Lung microvascular endothelial cell (primary cell): ENCODE measurements at places on chromosomes 1 and 21. TPM values are rescaled to one million over a fixed set of nuclear protein-coding genes. Genes with fewer than 3 reads are reported as not detected.
A peak's percentile ranks its signal among the peaks of the same experiment; 100 is the strongest.

- DNase-seq, result no peak
These were observed 21.7 kb upstream of the LRRC8B start for GRCh38 chr1:89502895-89503294.

- DNase-seq, result no peak
These were observed 26.7 kb downstream of the CFH start for GRCh38 chr1:196678510-196678884.

GRCh38 chr1:110050602-110051261, 16.3 kb downstream of the STRIP1 start:
- no peak for DNase-seq

DNA sequence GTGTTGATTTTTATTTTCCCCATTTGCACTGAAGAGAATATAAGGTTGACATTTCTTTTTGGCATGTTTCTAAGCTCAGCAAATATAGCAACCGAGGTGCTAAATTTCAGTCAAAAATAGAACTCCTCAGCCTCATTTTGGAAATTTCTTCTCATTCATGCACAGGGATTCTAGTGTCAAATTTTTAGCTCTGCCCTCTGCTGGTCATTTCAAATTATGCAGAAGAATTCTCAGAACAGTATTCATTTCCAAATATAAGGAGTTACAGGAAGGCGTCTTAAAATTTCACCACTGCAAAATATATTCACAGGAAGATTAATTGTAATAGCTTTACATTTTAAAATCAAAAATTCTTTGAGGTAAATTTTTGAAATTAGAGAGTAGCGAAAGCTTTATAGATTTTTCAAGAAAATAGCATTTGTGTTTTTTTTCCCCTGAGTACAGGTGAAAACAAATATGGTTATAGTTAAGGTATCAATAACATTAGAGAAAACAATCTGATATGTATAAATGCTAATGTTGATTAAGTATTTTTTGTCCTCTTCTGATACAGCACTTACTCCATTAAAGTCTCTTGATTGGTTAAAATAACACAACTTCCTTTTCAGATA, 57.9 kb downstream of the FMN2 start:
- DNase-seq, result peak; percentile 38

DNA sequence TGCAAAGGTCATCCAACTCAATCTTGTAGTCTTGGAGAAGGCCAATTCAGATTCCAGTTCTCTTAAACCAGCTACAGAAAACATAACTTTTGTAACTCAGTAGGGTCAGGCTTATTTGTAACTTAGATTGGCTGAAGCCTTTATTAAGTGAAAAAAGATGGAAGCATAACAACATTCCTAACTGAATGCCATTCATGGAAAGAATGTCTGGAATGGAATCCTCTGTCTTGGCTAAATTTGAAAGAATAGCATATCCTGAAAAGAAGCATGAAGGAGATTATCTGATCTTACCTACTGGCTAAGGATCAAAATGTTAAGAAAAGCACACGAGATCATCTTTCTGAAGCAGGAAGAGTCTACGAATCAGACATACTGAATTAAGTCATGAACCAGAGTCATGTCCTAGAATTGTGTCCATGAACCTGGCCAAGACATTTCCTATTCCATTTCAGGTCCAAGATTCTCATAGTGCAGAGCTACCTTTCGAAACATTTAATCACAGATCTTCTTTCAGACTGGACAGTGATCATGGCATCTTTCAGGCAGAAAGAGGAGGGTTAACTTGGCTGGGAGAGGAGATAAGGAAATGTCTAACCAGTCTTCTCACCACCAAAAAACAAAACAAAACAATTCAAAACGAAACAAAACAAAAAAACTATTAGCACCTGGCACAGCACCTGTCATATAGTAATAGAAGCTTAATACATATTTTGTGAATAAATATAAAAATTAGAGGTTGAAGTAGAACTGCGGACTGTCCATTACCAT, 75.6 kb downstream of the XCL2 start:
- DNase-seq, result no peak

DNA sequence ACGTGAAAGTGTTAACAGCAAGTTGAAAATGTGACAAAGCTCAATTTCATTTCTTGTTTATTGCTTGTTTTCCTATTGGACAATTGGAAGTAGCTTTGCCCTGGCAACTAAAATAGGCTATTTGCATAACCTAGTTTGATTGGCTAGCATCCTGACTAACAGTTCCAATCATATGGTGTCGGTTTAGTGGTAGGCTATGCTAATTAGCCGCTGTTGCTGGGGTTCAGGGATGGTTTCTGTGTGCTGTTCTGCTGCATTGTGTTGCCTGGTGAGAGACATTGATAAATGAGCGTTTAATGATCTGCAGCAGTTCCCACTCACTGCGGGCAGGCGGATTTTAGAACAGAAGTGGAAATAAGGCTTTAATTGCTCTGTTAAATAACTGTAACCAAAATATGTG, 68.5 kb downstream of the DYRK1A start:
- peak; percentile 96 for DNase-seq

DNA sequence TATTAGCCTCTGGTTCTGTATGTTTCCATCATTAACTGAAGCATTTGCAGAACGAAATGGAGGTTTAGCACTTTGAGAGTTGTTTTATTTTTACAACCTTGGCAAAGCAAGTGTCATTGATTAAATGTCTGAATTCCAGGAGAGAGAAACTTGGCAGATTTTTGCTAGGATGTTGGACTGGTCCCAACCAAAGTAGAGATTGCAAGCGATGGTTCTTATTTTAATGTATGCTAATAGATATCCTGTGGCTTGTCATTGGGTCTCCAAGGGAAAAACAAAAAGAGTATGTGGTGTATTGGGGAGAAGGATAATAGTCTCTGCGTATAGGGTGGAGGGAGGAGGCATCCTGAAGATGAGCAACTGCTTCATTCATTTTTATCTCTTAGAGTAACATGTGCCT, 457.2 kb upstream of the RUNX1 start:
- no peak for DNase-seq

- DNase-seq, result no peak
These were observed 100.7 kb upstream of the OLFM3 start for GRCh38 chr1:102097451-102097850.

DNA sequence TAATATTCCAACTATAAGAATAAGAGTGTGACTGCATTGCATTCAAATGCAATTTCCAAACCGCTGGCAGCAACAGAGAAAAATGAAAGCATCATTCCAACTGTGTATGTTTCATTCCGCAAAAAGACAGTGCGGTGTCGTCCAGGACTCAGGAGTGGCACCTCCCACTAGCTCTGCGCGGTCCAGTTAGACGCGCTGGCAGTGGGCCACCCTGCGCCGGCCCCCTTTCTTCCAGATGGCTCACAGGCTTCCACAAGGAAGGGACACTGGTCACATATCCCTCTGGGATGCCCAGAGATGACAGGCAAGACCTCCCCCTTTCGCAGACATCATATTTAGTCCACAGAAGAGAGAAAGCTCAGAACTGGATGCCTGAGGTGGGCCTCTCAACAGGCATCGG, 11.9 kb downstream of the WRAP73 start:
- no peak for DNase-seq

DNA sequence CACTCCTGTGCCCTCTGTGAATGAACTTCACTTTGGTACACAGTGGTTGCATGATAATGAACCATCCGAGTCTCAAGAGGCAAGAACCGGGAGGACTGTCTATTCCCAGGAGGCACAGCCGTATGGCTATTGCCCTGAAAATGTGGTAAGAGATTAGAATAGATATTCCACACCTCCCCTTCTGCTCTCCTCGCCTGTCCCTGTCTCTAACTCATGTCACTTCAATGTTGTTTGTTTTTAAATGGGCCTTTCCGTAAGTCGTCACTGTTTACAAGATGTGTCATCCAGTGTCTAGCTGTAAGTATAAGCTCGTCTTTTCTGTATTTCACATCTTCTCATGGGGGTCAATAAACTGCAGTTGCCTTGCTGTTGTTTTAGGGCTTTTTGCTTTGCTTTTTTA, 122.2 kb downstream of the PATJ start:
- no peak for DNase-seq

GRCh38 chr1:185680453-185680852, 53.7 kb upstream of the HMCN1 start:
- DNase-seq, result peak; percentile 33

DNA sequence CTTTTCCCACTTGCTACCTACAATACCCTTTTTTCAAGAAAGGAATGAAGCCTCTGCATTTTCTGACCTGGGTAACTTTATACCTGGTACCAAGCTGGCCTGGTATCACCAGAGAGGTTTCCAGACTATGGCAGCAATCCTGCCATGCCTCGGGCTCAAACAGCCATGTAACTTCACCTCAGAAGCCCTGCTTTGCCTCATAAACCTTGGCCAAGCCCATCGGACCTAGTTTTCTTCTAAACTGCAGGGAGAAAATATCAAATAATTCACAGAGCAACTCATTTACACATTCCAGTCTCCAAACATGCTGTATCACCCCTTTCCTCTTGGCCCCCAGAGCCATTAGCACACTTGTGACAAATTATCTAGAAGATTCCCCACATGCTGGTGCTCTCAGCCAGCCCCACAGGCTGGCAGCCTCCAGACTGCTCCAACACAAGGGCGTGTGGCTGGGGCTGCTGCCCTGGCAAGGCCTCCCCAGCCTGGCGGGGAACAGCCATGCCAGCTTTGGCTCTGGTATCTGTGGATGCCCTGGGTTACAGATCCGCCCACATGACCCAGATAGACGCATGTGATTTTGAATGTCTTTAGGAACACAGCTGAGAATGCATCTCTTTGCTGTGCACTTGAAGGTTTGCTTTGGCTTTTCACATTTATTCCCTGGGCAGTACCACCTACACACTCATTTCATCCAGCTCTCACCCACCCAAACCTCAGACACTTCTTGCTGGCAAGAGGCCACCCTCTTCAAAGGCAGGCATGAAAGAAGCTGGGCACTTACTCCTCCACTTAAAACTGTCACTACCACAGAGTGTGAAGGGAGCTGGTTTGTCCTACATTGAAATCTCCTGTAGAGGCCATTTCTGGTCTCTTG, 70.0 kb upstream of the BCAR3 start:
- DNase-seq, result no peak

DNA sequence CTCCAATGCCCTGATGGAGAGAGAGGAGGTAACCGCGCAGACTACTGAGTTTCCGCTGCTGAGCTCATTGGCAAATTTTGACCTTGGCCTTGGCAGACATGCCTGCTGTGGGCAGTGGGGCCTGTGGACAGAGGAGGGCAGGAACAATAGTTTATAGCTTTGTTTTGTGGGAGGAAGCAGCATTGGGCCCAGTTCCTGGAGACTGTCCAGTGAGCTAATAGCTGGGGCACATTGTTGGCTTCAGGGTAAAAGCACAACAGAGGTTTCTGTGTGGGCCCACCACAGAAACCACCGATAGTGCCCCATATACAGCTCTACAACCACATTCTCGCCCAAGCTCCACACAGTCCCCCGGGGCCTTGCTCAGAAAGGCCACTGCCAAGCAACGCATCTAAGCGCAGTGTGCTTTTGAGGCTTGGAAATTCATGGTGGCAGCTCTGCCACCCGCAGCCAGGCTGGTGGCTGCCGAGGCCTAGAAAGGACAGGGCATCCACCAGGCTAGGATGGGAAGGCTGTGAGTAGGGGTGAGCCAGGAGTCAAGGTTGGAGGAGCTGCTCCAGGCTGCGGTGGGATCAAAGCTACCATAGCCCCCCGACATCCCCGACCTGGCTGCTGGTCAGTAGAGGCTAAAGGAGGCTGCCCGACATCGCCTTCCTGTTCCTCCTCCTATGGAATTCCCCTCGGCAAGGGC, 43.2 kb downstream of the NEK2 start:
- DNase-seq, result peak; percentile 72

DNA sequence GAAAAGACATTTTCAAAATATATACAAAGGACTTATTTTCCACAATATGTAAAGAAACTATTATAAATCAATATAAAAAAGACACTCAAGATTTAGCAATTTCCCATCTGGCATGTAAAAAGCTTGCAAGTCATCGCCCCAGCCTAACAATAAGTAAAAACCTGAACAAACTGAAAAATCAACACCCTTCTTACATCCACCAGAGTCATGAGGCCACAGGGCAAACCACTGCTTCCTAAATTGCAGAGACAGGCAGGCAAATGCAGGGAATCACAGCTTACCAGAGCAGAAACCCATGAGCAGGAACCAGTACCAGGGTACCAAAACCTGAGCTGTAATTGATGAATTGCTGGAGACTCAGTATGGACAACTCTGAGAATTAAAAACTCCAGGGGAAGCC, 16.7 kb upstream of the WNT2B start:
- DNase-seq, result no peak

- no peak for DNase-seq
These were observed 93.9 kb downstream of the KIF1B start for GRCh38 chr1:10304295-10304694.

GRCh38 chr1:6418668-6419396, 887 bp downstream of the HES2 start:
- peak; percentile 64 for DNase-seq

DNA sequence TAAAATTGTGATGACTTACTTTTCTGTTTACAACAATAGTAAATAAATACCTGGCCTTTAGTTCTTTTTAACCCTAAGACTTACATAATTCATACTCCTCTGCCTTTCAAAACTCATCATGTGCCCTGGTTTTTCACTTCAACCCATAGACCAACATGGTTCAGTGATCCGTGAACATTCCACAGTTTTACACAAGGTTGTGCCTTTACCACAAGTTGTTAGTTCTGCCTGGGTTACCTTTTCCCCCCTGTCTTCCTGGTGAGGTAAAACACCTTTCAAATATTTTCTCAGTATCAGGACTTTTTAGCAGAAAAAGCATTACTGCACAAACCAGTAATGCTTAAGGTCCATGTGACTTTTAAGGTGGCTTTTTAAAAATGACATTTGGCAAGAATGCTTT, 1466.4 kb downstream of the PLA2G4A start:
- DNase-seq, result no peak

- no peak for DNase-seq
These were observed 52.6 kb downstream of the PCNX2 start for GRCh38 chr1:233242827-233243483.

DNA sequence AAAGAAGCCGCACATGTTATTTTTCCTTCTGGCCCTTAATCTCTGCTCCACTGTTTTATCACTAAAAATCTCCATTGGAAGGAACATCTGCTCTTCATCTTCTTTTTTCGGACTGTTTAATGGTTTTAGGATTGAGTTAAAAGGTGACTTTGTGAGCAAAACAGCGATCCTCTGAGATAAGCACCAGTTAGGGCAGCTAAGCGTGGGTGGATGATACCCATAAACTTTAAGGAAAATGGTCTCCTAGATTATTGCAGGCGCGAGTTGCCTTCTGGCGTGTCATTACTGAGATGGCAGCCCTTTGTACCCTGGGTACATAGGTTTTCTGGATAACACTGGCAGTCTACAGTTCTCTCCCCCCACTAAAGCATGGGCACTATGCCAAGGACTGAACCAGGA, 44.0 kb upstream of the HMGB4 start:
- DNase-seq, result no peak

DNA sequence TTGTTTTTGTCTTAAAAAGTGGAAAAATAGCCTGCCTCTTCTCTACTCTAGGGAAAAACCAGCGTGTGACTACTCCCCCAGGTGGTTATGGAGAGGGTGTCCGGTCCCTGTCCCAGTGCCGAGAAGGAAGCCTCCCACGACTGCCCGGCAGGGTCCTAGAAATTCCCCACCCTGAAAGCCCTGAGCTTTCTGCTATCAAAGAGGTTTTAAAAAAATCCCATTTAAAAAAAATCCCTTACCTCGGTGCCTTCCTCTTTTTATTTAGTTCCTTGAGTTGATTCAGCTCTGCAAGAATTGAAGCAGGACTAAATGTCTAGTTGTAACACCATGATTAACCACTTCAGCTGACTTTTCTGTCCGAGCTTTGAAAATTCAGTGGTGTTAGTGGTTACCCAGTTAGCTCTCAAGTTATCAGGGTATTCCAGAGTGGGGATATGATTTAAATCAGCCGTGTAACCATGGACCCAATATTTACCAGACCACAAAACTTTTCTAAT, 35.0 kb upstream of the TDRD10 start:
- peak; percentile 50 for DNase-seq

Gene THEM5
- total RNA-seq, result 0.22 TPM in 1 of 2 replicates, not detected in the other

Gene S100A7
- total RNA-seq, result not detected in 2 replicates

Gene MFSD2A
- total RNA-seq, result under 0.01 and 0.44 TPM in 2 replicates

Gene PPFIA4
- under 0.01 TPM in 2 replicates for total RNA-seq
